ENCODE measurements at places on chromosomes 3 and 15.

GRCh38 chr15:40424483-40425115 lies 16.2 kb upstream of the BAHD1 start:
- no peak for DNase-seq

DNA sequence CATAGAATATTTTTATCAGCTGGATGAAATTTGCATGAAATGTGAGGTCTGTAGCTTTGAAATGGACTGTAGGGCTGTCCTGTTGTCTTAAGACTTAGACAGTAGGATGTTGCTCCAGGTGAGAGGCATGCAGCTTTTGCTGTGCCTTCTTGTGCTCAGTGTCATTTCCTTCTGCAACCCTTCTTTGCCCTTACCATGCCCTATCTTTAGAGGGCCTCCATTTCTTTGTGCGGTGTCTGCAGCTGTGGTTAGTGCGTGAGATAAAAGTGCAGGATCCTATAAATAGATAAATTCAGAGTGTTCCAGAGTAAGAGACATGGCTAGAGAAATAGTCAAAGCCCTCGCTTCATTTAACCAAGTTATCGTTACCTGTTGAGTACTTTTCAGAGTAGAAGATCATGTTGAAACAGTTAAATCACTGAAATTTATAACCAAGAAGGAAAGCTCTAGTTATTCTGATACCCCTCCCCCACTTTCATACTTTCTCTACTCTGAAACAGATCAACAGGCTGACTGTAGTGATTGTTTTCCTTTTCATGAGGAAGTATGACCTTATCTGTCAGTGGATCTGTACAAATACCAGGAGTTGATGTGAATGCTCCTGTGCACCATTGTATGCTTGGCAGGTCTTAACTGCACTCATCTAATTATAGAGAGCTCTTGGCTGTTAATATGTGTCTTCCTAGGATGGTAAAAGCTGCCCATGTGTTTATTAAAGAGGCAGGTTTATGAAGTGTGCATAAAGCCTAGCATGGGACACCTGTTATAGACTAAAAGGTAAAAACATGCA lies 18.2 kb downstream of the EIF3J start:
- DNase-seq = no peak

- no peak for DNase-seq
Observed at GRCh38 chr15:77901921-77902750, 175.4 kb downstream of the TBC1D2B start.

GRCh38 chr15:72318408-72318942 lies 1.5 kb downstream of the CELF6 start:
- no peak for DNase-seq

DNA sequence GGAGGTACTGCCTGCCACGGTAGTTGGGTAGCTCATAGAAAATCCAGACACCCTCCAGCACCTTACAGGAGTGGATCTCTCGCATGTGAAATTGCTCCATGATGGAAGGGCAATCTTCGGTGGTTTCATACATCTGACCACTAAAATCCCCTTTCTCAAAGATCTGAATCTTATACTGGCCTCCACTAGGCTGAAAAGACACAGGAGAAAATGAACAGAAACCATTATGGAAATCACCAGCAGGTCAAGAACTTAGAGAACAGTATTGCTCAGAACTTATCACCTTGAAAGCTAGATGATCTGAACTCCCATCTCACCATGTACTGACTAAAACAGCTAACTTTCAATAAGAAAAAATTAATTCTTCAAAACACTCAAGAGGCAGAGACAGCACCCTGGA lies 5.4 kb downstream of the CRYGS start:
- no peak for DNase-seq

- DNase-seq = no peak
Observed at GRCh38 chr3:146067048-146067447, 93.9 kb downstream of the PLOD2 start.
